ENCODE measurements at places on chromosomes 2 and 18.

- no peak for DNase-seq
These were observed 47.5 kb upstream of the STAM2 start for GRCh38 chr2:152222975-152223637.

- no peak for DNase-seq
These were observed 54.5 kb downstream of the ROCK1 start for GRCh38 chr18:21057112-21057511.

GRCh38 chr2:62972601-62973000, 78.0 kb upstream of the OTX1 start:
- no peak for DNase-seq

GRCh38 chr2:236307641-236308040, 43.4 kb upstream of the ASB18 start:
- no peak for DNase-seq

DNA sequence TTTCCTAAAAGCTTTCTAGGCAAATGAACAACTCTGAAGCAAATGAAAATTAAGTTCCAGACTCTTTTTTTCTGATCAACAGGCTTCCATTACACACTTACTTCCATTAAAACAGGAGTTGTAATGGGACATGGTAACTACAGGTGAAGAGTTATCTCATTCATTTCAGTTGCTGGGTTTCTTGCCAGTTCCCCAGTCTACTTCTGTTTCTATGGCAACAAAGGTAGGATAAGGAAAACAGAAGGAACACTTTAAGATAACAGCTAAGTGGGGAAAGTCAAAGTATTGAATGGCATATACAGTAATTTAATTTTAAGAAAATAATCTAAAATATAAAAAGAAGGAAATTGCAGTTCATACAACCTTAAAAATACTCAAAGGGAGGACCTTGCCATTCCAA, 25.1 kb downstream of the BAZ2B start:
- no peak for DNase-seq

- DNase-seq = peak; percentile 73
These were observed 249.7 kb upstream of the NCKAP5 start for GRCh38 chr2:133817680-133818566.

- peak; percentile 46 for DNase-seq
These were observed 459.4 kb upstream of the UBE2E3 start for GRCh38 chr2:180520921-180521581.

DNA sequence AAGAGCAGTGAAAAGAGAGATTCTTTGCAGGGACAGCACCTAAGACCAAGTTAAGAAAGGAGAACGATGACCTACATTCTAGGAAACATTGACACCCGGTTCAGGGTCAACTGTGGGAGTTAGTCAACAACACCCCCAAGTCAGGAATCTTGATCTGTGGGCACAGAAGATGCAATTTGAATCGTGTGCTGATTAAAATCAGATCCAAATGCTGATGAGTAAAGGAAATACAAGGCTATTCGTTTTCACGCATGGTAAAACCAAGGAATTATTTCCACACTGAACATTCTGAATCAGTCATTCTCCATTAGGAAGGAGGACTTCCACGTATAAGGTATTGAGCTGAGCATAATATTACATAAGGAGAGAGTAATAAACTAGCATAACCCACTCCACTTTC, 124.2 kb downstream of the COPS8 start:
- no peak for DNase-seq

- DNase-seq = no peak
These were observed 90.6 kb upstream of the EFEMP1 start for GRCh38 chr2:56014046-56014730.

DNA sequence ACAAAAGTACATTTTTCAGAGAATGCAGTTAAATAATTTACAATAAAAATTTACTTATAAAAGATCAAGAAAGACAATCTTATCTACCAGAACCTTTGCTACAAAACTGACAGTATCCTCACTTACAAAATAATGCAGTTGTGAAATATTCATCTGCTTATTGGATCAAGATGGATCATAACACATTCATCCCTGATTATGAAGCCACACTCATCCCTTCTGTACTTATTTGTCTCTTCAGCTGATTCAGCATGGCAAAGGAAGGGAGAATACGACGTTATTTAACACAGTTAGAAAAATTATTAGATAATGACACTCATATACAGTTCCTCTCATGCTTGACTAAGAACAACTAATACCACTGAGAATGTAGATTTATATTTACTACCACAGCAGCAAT, 46.4 kb downstream of the TCF4 start:
- DNase-seq = no peak

DNA sequence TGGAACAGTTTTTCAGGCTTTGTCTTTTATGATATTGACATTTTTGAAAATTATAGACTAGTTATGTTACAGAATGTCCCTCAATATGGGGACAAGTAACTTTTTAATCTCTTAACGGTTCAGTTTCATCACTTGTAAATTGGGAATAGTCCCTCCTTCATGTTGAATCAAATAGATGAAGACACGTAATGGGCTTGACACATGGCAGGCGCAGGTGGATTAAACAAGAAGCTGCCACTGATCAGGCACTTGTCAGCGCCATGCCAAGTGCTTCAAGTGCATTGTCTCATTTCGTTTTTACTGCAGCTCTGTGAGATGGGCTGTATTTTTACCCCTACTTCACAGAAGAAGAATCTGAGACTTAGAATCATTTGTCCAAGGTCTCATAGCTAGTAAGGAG, 9.5 kb upstream of the SMAD4 start:
- DNase-seq = no peak

DNA sequence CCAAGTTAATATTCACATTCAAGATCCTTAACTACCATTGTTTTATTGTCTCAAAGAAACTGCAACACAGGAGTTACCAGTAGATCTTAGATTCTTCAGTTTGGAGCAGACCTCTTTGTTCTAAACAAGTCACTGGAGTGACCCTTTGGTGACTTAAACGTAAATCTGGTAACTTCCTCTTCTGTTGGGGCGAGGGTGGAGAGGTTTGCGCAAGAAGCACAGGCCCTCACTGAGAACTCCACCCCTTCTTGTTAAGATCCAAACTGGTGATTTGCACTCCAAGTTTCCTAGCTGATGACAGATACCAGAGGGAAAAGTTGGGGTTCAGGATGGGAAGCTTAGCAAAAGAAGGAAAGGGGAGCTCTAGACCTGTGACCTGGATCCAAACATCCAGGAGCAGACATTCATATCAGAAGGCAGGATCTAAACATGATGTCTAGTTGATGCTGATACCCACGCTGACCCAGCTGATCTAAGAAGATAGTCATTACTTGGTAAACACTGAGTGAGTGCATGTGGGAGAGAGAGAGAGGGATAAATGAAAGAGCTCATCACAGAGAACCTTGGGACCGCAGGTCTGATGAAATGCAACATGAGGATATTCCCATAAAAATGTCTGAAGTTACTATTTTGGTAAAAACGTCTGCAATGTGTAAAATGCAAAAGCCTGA, 256.0 kb downstream of the CDH20 start:
- no peak for DNase-seq

DNA sequence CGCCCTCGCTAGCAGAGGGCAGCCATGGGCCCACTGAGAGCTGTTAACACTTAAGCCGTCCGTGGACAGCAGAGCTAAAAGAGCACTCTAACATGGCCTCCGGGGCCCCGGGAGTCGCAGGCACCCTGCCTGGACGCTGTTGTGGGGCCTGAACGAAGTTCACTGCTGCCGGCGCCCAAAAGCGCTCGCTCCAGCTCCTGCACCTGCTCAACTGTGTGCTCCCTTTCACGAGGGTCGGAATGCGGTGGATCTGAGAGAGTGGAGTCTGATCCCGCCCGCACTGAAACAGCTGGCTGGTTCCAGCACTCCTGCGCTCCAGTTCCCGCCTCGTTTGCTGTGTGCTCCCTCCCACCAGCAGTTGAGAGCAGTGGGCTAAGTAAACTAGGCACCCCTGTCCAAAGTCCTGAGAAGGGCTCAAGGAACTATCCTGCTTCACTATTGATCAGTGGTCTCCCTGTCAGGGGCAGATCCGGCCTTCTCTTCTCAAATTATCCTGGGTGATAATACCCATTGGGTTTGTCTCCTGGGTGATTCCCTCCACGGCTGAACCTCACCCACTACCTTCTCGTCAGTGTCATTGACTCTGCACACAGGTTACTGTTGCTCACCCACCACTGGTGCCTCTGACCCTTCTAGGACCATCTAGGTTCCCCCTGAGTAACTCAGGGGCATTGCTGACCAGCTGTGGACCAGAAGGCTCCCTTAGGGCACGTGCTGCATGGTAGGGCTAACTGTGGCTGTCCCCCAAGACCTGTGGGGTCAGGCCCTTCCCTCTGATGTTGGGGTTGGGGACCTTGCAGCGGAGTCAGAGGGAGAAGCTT, 23.5 kb downstream of the B3GNT7 start:
- DNase-seq = no peak

DNA sequence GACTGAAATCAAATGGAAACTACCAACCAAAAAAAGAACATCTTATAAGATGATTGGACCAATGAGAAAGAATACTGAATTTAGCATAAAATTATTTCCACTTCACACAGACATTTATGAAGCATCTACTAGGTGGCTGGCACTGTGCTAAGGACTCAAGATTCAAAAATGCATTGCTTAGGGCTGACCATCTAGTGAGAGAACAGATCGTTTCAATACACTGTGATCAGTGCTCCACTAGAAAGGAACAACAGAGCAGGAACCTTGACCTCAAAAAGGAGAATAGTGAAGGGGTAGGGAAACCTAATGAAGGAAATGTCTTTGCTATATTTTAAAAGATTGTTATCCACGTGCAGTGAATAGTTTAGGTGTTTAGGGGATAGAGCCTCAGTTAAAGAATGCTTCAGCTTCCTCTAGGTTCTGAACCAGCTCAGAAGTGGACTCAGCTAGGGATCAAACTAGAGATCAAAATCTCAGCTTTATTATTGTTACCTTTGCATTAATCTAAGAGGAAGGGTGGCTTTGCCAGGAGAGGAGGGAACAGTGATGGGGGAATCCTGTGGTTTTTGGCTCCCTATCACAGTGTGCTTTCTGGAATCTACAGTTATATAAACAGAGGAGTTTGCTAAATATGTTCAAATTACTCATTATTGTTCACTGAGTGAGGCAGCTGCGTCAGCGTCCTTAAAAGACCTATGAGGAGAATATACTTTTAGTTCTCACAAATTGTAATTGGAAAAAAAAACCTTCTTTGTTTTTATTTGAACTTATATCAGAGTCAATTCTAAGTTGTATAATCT, 16.2 kb upstream of the BBS5 start:
- peak; percentile 11 for DNase-seq

GRCh38 chr2:48812416-48812815, 56.9 kb upstream of the LHCGR start:
- no peak for DNase-seq

GRCh38 chr2:11446733-11447248, 19.2 kb downstream of the E2F6 start:
- peak; percentile 44 for DNase-seq

DNA sequence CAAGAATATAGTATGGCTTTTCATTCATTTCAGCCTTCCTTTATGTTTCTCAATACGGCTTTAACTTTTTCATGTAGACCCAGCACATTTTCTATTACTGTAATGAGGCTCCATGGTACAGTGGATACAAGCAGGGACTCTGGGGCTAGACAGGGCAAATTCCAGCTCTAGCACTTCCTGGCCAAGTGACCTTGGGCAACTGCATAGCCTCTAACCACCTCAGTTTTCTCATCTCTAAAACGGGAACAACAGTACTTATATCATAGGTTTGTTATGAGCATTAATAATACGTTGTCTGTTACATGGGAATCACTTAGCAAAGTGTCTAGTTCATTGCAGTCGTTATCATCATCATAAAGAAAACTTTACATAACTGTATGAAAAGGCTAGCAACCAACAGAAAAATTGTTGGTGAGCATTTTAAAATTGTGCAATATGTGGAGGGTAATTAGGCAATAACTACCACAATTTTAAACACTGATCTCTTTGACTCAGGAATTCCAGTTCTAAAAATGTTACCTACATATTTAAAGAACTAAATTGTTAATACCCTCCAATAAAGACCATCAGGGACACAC, 13.7 kb upstream of the RMDN2 start:
- no peak for DNase-seq

DNA sequence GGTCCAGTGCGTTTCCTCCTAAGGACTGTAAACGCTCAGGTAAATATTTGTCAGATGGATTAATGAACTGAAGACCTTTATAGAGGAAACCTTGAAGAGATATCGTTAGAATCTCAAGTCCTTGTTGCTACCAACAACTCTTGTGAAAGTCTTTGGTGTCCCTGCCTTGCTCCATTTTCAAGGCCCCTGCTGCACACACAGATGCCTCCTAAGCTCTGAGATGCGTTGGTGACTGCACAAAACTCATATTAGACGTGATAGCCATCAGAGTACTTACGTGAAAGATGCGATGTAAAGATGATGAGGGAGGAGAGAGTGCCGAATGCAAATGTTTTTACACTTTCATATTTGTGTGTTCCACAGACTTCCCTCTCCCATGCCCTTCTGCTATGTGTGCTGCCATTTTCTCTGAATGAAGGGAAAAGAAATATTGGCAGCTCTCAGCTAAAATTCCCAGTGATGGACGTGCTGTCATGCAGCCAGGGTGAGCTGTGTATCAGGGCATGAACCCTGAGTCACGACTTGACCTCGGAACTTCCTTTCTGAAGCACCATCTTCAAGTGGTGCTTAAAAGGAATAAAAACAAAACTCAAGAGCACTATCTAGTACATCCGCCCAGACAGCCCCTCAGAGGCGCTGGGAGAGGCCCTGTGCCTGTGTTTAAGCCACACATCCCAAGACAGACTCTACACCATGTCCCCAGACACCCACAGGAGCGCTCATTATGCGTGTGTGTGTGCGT, 117.4 kb downstream of the FAM210A start:
- no peak for DNase-seq

- no peak for DNase-seq
These were observed 44.9 kb downstream of the CPO start for GRCh38 chr2:206984206-206984605.

DNA sequence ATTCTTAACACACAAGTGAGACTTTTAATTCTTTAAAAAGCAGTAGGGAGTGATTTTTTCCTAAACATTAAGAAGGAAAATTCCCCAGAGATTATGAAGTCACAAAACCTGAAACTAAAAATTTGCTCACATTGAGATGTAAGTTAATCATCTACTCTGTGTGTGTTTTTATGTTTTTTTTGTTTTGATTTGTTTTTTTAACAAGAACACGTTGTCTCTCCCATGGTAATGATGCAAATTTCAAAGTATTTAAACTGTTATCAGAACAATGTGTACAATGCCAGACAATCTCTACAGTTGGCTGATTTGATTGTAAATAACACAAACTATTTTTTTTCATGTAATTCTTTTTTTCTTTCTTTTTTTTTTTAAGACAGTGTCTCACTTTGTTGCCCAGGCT, 71.5 kb downstream of the COLEC12 start:
- no peak for DNase-seq

GRCh38 chr2:8692783-8693156, 10.9 kb downstream of the ID2 start:
- no peak for DNase-seq

DNA sequence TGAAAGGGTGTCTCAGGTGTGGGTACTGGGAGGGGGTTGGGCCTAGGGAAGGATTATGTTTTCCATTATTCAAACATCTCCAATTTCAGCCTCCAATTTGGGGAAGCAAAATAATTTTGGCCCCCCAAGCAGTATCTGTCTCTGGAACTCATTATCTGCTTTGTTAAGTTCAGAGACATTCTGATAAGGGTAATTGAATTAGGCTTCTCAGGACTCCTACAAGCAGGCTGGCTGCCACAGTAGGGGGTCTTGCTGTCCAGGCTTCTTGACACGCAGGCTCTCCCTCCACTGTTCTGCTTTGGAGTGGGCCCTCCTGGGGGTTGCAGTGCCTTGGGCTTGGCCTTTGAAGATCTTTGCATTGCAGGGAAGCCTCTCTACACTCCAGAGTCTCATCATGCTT, 108.1 kb upstream of the SIX2 start:
- no peak for DNase-seq

GRCh38 chr2:147425437-147426029, 419.3 kb upstream of the ACVR2A start:
- no peak for DNase-seq
